ENCODE measurements at places on chromosomes 6 and 20.

DNA sequence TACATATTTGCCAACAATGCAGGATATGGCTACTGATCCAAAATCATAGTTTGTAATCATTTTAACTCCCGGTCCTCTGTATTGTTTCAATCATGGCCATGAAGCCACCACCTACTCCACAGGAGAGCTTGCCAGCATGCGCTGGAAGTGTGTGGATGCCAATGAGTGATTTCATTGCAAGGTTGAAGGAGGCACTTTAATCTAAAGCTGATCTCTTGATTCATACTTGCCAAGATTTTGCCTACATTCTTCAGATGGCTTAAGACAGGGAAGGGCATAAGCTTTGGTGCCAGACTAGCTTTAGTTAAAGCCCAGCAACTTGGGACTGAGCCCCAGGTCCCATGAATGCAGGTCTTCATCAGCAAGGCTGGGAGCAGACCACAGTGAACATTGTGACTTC, 58.8 kb downstream of the TPD52L1 start:
- no peak for DNase-seq

DNA sequence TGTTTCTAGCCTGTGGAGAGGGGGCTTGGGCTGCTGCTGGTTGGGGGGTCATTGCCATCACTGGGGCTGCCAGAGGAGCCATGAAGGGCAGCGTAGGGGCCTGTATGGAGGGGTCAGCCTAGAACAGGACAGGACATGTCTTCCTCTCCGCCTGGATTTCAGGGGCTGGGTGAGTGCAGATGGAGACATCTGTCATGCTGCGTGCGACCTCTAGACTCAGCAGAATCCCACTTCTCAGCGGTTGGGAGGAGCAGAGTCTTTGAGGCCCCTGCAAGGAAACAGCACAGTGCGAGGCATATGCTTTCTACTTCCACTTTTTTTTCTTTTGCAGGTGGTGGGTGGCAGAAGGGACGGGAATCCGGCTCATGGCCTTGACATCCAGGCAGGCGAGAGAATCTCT, 67.9 kb downstream of the EZR start:
- no peak for DNase-seq

- DNase-seq = no peak
These were observed 134.4 kb upstream of the COL21A1 start for GRCh38 chr6:56381801-56382251.

- DNase-seq = no peak
These were observed 121.6 kb upstream of the LGSN start for GRCh38 chr6:63441266-63441956.

DNA sequence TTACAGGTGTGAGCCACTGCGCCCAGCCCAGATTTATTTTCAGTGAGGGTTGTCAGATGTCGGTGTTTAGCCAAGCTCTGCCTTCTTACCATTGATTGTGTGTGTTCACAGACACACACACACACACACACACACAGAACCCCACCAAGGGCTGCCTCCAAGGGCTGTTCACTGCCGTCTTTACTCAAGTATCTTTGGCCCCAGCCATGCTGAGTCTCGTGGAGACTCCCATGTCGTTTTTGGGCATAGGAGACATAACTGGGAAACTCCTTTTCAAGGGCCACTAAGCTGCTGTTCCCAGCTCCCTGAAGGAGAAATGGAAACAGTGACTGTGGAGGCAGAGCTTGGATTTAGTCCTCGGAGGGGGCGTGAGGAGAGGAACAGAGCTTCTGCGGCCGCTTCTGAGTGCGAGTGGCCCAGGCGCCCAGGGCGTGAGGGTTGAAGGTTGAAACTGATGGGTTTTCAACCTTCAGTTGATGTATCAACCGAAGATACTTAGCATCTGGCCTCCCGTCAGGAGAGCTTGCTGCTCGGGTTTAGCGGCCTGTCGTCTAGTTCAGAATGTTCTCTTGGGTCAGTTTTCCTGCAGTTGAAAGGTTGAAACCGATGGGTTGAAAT, 243.6 kb downstream of the TTLL2 start:
- DNase-seq = no peak

GRCh38 chr20:17614812-17615644, 45.2 kb downstream of the DSTN start:
- no peak for DNase-seq
